ENCODE measurements at places on chromosomes 16 and 17.

GRCh38 chr16:9259914-9260608, 168.6 kb downstream of the HAPSTR1 start:
- no peak for DNase-seq

GRCh38 chr17:73727941-73728340, 83.7 kb upstream of the SDK2 start:
- DNase-seq = no peak

- no peak for DNase-seq
Measured at GRCh38 chr17:73227944-73228343, 33.7 kb downstream of the CPSF4L start.

DNA sequence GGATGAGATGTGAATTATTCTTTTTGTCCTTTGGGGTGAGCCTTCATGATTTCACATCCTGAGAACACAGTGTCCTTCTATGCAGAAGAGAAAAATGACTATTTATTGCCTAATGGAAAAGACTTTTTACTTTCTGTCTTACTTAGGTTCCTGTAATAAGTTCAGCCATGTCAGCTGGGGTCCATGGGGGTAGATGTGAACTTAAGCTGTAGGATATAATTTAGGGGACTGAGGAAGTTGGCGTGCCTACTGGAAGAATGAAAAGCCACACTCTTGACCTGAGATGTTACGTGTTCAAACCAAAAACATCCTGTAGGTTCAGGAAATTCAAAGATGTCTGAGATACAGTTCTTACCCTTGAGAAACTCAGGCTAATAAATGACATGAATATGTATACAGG, 660.5 kb downstream of the TOX3 start:
- no peak for DNase-seq

- no peak for DNase-seq
Measured at GRCh38 chr16:64751906-64752305, 370.0 kb downstream of the CDH11 start.

- DNase-seq = no peak
Measured at GRCh38 chr17:14903854-14904253, 361.3 kb downstream of the PMP22 start.

DNA sequence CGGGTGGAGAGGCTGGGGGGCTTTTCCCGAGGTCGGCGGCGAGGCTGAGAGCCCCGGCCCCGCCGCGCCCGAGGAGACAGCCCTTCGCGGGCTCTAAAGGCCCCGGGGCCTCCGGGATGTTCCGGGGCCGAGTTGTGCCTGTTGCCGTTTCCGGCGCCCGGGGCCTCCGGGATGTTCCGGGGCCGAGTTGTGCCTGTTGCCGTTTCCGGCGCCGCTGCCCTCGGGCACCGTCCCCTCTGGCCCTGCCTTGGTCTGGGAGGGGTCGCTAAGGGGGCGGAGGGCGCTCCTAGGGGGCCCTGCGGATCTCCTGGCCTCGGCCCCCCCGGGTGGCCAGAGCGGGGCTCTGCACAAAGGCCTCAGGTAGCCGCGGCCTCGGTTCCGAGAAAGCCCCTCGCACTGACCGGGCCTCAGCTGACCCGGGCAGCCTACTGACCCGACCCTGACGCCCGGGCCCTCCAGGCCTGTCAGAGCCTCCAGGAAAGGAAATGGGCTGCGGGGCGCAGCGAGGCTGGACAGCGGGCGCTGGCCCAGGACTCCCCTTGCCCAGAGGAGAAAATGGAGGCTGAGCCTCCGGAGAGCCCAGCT, 24.2 kb downstream of the ACTG1 start:
- DNase-seq = no peak

DNA sequence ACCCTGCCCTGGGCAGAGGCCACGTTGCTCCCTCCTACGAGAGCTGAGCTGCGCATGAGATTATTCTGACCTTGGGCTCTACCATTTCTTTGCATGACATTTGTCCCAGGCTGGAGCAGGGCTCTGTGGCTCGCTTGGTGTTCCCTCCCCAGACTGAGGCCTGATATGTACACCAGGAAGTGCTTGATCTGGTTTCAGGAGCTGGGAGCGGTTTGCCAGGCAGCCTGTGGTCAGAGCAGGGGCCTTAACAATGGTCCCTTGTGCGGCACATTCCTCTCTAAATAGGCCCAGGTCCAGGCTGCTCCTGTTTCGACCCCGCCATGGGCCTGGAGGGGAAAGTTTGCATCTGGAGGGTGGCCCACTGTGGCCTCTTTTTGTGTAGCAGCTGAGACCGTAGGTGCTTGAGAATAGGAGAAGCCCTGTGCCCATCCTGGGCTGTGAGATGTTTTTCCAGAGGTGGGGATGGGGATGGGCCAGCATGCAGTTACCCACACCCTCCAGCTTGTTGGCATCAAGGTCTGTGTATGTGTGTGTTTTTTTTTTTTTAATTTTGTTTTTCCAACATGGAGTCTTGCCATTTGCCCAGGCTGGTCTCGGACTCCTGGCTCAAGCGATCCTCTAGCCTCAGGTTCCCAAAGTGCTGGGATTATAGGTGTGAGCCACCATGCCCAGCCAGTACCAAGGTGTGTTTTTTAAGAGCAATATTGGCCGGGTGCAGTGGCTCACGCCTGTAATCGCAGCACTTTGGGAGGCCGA, 253.9 kb downstream of the SEC14L1 start:
- no peak for DNase-seq

DNA sequence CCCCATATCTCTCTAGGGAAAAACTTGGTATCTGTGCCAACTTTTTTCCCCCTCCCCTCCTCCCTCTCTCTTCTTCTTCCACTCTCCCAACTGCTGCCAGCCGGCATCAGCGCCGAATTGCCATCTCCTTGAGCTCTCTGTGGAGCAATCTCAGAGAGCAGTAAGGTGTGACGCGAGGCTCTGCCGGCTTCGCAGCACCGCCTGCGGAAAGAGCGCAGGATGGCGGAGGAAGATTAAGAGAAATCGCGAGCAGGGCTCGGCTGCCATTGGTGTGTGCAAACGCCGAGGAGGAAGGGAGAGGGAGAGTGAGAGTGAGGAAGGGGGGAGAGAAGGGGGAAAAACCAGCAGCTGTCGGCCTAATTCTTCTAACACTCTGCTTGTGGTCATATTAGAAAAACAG, 44.2 kb downstream of the NEUROD2 start:
- no peak for DNase-seq

- no peak for DNase-seq
Measured at GRCh38 chr16:19382084-19382801, 35.4 kb upstream of the TMC5 start.

DNA sequence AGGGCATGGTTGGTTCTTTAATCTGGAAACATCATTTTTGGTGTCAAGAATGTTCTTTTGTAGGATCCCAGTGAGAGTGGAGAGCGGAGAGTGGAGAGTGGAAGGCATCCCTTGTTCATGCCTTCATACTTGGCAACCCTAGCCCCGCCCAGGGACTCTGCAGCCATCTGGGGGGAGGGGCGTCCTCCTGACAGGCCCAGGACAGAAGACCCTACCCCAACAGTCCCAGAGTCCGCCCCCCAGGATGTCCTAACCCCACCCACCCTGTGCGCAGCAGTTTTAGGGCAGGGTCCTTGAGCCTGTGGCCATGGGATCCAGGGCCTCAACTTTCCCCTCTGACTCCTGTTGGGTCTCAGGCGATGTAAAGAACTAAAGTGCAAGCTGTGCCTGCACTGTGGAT, 4.5 kb downstream of the SLC26A11 start:
- no peak for DNase-seq

DNA sequence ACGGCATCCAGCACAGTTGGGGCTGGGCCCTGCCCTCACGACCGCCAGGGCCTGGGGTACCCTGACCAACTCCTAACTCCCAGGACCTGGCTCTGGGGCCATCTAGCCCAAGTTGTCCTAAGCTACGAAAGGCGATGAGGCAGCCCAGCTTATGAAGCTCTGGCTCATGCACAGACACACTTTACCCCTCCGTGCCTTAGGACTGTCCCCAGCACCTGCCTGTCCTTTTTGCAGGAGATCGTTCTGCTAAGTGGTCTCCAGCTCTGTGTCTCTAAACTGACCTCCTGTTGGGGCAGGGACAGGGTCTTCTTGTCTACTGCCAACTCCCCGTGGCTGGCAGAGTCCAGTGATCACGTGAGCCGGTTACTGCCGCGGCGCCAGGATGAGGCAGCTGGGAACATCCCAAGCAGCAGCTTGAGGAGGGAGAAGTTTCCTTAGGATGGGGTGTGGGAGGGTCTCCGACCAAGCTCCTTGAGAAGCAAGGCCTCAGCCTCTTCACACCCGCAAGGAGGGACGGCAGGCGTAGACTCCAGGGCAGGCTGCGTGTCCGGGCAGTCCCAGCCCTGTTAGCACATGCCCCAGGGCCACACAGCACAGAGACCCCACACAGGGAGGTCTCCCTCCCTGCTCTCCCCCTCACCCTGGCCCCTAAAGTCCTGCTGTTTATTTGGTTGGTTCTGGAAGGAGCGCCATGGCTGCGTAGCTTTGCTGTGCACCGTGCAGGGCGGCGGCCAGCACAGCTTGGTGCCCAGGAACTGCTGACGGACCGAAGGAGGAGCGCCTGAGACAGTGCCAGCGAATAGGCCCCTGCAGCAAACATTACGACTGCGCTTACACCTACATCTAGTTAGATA, 16.4 kb upstream of the METRNL start:
- DNase-seq = peak; percentile 84

DNA sequence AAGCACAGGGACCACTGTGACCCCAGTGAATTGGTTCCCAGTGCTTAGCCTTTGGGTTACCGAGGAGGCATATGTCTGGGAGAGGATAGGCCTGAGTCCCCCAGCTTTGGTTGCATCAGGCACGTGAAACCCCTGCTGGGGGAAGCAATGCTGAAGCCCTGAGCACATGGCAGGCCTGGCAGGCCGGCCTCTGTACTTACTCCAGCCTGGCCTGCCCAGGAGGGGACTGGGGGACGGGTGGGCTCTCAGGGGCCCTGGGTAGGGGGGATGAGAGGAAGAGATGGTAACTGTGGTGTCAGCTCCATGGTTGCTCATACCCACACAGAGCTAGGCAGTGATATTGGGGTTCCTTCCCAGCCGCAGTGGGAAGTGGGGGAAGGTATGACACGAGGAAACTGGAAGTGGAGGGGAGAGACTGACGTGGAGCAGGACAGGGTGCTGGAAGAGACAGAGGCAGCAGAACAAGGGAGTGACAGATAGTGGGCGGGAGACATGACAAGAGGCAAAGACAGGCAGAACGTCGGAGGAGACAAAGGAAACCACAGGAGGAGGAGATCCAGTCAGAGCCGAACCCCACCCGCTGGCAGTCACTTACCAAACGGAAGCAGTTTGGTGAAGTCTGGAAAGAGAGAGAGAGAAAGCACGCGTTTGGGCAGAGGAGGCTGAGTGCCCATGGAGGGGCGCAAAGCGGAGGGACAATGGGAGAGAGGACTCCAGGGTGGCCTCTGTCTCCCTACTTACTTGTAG, 9.1 kb downstream of the TMEM208 start:
- DNase-seq = no peak

DNA sequence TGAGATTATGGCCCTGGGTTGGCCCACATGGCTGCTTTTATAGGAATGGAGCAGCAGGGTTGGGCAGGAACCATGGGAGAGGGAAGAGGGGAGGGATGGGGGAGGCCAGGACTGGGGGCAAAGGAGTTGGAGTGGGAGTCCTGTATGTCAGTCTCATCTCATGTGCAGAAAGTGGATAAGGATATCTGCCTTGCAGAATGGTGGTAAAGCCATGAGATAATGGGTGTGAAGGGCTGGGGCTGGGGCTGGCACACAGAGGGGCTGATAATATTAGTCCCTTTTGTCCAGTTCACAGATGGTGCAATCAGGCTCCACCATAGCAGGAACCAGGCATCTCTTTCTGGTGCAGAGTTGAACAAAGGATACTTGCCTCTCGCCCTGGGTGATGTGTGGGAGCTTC, 101.3 kb downstream of the MRM1 start:
- DNase-seq = no peak

- no peak for DNase-seq
Measured at GRCh38 chr16:1069154-1069553, 3.4 kb upstream of the SSTR5 start.

DNA sequence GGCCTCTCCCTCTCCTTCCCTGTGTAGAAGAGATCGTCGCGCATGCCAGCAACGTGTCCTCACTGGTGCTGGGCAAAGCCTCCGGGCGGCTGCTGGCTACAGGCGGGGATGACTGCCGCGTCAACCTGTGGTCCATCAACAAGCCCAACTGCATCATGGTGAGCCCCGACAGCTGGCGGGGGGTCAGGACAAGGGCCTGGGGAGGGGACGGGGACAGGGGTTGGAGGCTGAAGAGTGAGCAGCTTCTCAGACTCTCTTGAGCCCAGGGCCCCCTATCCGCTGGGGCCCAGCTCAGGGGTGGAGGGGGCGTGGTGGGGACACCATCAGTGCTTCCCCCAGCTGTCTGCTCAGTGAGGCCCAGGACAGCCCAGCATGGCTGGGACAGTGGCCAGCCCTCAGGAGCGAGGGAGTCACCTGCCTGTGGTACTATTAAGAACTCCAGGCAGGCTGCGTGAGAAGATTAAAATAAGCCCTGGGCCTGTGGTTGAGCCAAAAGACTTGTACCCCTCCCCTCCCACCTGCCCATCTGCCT, 6.2 kb downstream of the KATNB1 start:
- DNase-seq = no peak

GRCh38 chr16:17369421-17370222, 101.1 kb downstream of the XYLT1 start:
- DNase-seq = no peak

- DNase-seq = peak; percentile 84
Measured at GRCh38 chr17:72465191-72466024, 344.6 kb downstream of the SOX9 start.

DNA sequence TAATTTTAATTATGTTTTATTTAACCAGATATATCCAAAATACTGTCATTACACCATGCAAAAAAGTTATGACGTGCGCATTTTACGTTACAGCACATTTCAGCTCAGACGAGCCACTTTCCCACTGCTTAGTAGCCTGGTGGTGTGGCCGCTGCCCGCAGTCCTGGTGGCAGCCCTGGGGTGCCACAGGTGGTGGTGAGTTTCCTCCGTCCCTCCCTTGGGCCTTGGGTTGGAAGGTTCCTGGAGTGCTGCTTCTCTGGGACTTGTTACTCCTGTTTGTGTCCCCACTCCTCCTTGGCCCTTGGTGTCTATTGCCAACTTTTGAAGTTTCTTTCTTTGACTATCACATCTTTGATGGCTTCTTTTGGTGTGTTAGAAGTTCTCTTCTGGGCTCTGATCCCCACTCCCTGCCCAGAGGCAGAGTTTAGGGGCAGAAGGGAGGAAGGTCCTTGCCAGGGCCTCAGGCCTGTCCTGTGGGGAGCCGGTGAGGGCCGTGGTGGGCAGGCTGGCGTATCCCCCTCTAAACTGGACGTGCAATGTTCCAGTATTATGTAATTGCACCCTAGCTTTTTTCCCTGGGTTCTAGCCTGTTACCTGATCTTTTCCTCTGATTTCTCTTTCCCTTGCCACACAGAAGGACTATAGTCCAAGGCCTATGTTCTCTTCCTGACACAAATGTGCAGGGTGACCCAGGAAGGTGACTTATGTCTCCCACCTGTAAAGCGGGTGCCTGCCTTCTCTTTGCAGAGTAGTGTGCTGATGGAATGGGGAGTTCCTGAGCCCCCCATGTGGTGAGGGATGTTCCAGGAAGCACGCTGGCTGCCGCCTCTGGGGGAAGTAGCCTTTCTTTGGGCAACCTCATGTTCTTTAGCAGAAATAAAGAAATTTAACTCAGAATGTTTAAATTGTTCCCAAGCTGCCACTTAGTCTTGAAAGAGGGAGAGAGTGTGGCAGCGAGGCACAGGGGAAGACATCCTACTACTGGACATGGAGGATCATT, 8.4 kb downstream of the MPRIP start:
- peak; percentile 72 for DNase-seq

- no peak for DNase-seq
Measured at GRCh38 chr16:88651989-88652761, 1.3 kb upstream of the CYBA start.

- DNase-seq = no peak
Measured at GRCh38 chr17:38743556-38744171, 4.5 kb downstream of the PCGF2 start.

GRCh38 chr16:56294579-56294978, 103.3 kb downstream of the GNAO1 start:
- DNase-seq = no peak

- no peak for DNase-seq
Measured at GRCh38 chr17:4796552-4796920, 572 bp downstream of the PSMB6 start.
